ENCODE measurements at places on chromosomes 3 and 15.

- no peak overlapping the region for H3K27ac ChIP-seq
- no peak for DNase-seq
- no peaks in the 10 kb centered on the region for H3K4me1 ChIP-seq
- no peaks in the 10 kb centered on the region for H3K27me3 ChIP-seq
- no peak overlapping the region for H3K4me3 ChIP-seq
- no peaks in the 10 kb centered on the region for H3K36me3 ChIP-seq
Measured at GRCh38 chr15:38528294-38528693, 36.3 kb downstream of the RASGRP1 start.

DNA sequence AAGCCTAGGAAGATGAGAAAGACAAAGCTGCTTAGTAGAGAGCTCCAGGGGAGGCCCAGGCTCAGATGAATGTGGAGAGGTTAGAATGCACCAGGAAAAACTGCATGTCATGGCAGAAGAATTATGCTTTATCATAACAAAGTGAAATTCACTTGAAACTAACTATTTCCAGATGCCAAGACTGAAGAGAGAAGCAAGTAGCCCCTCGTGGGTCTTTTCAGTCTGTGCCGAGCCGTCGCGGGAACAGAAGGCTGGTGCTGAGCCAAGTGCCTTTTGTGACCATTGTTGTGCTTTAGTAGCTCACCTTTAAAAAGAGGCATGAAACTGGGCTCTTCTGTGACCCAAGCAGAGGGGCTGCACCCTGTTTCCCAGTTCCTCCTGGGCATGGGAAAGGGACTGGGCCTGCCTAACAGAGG is 73.2 kb downstream of the CHDH start:
- H3K27me3 ChIP-seq, result peaks cover 43% of the 10 kb centered on the region
- H3K4me3 ChIP-seq, result no peak overlapping the region

DNA sequence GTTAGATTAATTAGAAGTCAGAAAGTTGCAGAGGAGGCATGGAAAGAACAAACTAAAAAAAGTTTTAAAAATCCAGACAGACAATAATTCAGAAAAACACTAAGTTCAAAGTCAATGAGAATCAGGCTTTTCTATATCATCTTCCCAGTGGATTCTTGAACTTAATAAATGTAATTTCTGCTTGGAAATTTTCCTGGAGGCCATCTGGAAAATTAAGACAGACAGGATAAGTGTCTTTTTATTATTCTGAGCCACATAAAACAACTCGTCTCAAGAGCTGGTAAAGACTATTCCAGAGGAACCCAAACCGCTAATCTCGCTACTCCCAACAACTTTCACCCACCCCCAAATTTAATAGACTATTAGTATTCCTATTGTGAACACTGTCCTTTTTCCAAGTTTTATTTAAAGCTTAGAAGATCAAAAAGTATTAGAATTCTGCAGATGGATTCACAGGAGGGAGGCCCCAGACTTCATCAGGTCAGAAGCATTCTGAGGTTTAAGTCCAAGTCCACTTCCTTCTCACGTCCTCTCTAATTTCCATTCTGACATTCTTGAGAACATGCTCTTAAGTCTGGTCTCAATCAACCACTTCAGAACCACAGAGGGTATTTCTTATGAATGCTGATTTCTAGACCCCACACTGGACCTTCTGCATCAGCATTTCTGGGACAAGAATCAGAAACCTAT is 61.3 kb downstream of the ERC2 start:
- no peaks in the 10 kb centered on the region for H3K27me3 ChIP-seq
- DNase-seq, result no peak
- H3K27ac ChIP-seq, result no peak overlapping the region

GRCh38 chr15:68252925-68253534 is 23.5 kb upstream of the CLN6 start:
- H3K36me3 ChIP-seq, result no peaks in the 10 kb centered on the region
- no peak overlapping the region for H3K27ac ChIP-seq
- H3K4me1 ChIP-seq, result no peaks in the 10 kb centered on the region
- peak; percentile 43 for DNase-seq
- H3K4me3 ChIP-seq, result no peak overlapping the region

DNA sequence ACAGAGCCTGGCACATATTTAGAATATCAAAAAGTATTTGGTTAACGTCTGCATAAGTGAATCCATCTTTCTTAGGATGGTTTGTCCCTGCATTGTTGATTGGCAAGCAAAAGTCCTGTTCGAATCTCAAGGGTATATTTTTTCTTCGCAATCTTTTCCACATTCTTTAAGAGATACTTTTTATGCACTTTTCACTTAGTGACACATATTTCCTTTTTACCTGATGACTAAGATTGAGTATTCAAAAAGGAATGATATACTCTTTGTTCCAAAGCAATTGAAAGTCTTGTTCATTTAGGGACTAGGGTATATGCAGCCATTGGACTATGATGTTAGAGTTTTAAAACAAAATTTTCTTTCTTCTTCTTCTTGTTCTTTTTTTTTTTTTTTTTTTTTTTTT is 349.9 kb downstream of the NLGN1 start:
- no peak for DNase-seq
- no peaks in the 10 kb centered on the region for H3K36me3 ChIP-seq
- no peaks in the 10 kb centered on the region for H3K4me1 ChIP-seq
- no peak overlapping the region for H3K27ac ChIP-seq

GRCh38 chr3:175103298-175103697 is 244.2 kb downstream of the NAALADL2 start:
- DNase-seq, result no peak
- no peak overlapping the region for H3K27ac ChIP-seq
- no peaks in the 10 kb centered on the region for H3K27me3 ChIP-seq

DNA sequence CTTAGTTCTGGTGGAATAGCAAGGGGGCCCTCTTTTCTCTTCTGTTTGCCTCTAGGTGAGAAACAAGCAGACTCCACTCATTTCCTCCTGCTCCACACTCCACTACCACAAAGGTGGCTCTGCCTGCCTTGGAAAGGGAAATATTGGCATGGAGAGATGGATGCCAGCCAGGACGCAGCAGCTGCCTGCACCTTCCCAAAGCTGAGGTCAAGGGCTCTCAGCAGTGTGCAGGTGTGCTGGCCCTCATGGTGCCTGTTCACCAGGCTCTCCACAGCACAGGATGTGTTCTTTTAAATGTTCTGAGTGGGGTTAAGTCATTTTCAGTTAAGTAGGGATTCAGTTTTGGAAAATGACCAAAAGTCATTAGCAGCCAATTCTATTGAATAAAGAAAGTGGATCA is 211.2 kb upstream of the STRIT1 start:
- no peaks in the 10 kb centered on the region for H3K4me1 ChIP-seq
- no peak for DNase-seq
- H3K4me3 ChIP-seq, result no peak overlapping the region
- H3K27ac ChIP-seq, result no peak overlapping the region
- no peaks in the 10 kb centered on the region for H3K27me3 ChIP-seq

DNA sequence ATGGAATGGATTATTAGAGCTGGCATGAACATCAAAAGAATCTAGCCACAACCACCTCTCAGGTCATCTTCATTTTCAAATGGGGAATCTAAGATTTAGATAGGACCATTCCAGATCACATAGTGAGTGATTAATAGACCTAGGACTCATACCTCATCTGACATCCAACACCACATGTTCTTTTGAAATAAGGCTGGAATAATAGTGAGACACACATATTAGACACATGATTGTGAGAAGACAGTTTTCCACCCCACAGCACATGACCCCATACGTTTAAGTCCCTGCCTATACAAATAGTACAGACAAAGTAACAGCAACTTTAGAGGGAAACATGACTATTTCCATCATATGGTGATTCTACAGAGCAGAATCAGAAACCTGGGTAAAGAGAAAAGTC is 344.7 kb upstream of the TPRG1 start:
- no peak overlapping the region for H3K4me3 ChIP-seq
- no peaks in the 10 kb centered on the region for H3K27me3 ChIP-seq
- H3K4me1 ChIP-seq, result no peaks in the 10 kb centered on the region
- no peak overlapping the region for H3K27ac ChIP-seq
- DNase-seq, result no peak

- H3K4me3 ChIP-seq, result no peak overlapping the region
- DNase-seq, result peak; percentile 31
- peak overlapping the region; percentile 43 for H3K27ac ChIP-seq
- H3K4me1 ChIP-seq, result peaks cover 43% of the 10 kb centered on the region
- H3K27me3 ChIP-seq, result no peaks in the 10 kb centered on the region
- no peaks in the 10 kb centered on the region for H3K36me3 ChIP-seq
Measured at GRCh38 chr3:170765419-170766078, 104.4 kb downstream of the RPL22L1 start.

- H3K27me3 ChIP-seq, result no peaks in the 10 kb centered on the region
- no peaks in the 10 kb centered on the region for H3K4me1 ChIP-seq
- no peak overlapping the region for H3K27ac ChIP-seq
- no peak for DNase-seq
- no peaks in the 10 kb centered on the region for H3K36me3 ChIP-seq
Measured at GRCh38 chr3:65252266-65252665, 564.5 kb upstream of the ADAMTS9 start.

- no peak for DNase-seq
- H3K36me3 ChIP-seq, result peaks cover 17% of the 10 kb centered on the region
- H3K27ac ChIP-seq, result no peak overlapping the region
- H3K27me3 ChIP-seq, result no peaks in the 10 kb centered on the region
Measured at GRCh38 chr15:101239724-101240136, 12.1 kb downstream of the CHSY1 start.

DNA sequence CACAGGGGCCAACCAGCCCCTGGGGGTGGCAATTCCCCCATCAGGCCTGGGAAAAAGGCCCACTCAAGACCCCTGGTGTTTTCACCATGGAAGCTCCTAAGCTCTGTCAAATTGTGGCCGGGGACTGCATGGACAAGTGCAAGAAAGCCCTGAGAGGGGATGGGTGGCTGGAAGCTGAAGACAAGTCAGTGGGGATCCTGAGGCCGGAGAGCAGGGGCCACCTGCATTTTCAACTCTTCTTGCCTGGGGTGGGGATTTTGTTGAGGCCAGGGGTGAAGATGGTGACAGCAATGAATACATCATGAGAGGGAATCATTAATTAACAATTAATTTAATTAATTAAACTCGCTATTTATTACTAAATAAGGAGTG is 33.9 kb downstream of the FEM1B start:
- H3K4me1 ChIP-seq, result peaks cover 5% of the 10 kb centered on the region
- no peaks in the 10 kb centered on the region for H3K36me3 ChIP-seq
- peaks cover 30% of the 10 kb centered on the region for H3K27me3 ChIP-seq
- H3K27ac ChIP-seq, result no peak overlapping the region

DNA sequence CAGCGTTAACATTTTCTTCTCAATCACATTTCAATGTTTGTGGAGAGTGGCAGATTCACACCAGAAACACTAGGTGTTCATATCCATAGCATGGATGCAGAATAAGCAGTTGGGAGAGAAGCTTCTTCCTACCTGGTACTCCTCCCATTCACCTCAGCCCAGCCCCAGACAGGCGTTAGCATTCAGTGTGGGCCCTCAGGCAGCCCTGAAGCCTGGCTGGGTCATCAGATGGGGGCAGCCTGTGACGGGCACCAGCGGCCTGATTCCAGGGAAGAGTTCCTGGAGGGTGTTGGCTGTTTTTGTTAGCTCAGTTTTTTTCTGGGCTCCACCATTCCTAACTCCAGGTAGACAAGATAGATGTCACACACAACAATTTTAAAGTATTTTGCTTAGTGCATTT is 31.1 kb downstream of the APH1B start:
- no peak overlapping the region for H3K27ac ChIP-seq
- no peaks in the 10 kb centered on the region for H3K27me3 ChIP-seq
- H3K4me3 ChIP-seq, result no peak overlapping the region
- no peaks in the 10 kb centered on the region for H3K4me1 ChIP-seq

GRCh38 chr15:58515807-58516206 is 84.0 kb downstream of the LIPC start:
- no peaks in the 10 kb centered on the region for H3K27me3 ChIP-seq
- no peaks in the 10 kb centered on the region for H3K36me3 ChIP-seq
- no peak overlapping the region for H3K4me3 ChIP-seq
- peak overlapping the region; percentile 23 for H3K27ac ChIP-seq

Data from K562 (cell line).